ENCODE measurements at places on chromosomes 1 and 21. TPM values are rescaled to one million over a fixed set of nuclear protein-coding genes. Genes with fewer than 3 reads are reported as not detected.

The GNAT2 gene
- total RNA-seq = not detected

DNA sequence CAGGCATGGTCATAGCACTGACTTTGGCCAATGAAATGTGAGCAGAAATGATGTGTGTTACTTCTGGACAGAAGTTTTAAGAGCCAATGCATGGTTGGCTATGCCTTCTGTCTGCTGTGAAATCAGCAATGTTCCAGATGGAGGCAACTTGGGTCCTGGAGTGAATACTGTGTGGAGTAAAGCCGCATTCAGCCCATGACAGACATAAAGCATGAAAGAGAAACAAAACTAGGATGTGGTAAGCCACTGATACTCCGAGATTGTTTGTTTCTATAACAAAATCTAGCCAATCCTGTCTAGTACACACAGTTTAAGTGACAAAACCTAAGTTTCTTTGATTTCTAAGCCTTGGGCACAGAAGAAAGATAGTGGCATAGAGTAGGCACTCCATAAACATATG is 47.1 kb upstream of the ARHGAP29 start:
- DNase-seq = no peak

DNA sequence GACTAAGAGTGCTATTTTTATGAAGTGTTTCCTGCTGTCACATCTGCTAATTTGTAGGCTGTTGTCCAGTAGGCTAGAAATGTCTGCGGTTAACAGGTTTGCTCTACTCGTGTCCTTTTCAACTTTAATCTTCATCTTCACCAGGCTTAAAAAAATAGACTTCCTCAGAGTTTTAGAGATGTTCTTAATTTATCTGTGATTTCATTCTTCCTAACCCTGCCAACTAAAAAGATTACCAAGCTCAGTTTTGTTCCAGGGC is 66.8 kb downstream of the SASS6 start:
- DNase-seq = no peak

- DNase-seq = no peak
Measured at GRCh38 chr1:175755516-175756070, 12.2 kb upstream of the TNR start.

The TMEM222 gene
- 16.5 TPM for total RNA-seq

GRCh38 chr21:28604946-28605537 is 387.6 kb downstream of the LTN1 start:
- DNase-seq = peak; percentile 34

Data from stomach (tissue), 19 donors.